ENCODE measurements at places on chromosomes 2 and 18.

DNA sequence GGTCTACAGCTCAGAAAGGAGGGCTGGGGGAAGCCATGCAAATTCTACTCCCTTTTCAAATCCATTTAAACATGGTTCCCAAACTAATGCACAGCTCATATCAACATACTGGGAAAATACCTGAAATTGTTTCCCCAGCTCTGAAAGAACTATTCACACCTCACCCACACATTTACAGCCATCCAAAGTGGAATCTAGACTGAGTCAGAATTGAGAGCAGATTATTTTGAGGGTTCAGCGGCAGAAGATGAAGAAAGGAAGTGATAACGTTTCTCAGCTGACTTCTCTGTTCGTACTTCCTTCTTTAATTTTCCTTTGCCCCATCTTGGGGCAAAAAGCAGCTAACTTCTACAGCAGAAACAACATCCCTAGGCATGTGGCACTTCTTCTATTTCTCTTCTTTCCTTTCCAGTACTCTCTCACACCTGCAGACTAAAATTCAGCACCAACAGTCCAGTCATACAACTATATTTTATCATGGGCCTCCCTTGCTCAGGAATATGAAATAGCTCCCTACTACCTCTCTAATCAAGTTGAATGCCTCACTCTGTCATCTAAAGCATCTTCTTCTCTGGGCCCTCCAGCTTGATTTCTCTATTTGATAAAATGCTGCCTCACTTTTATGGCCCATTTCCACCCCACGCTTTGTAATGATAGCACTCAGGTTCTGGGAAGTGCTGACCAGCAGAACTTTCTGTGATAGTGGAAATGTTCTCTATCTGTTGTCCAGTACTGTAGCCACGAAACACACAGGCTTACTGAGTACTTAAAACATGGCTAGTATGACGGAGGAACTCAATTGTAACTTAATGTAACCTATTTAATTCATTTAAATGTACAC, 35.9 kb downstream of the ARHGAP25 start:
- DNase-seq = no peak

GRCh38 chr2:74646201-74646600, 1.9 kb downstream of the M1AP start:
- no peak for DNase-seq

GRCh38 chr2:231170055-231170454, 28.4 kb upstream of the ARMC9 start:
- no peak for DNase-seq

- DNase-seq = peak; percentile 10
These were observed 1.1 kb downstream of the EPC2 start for GRCh38 chr2:148645539-148646230.

DNA sequence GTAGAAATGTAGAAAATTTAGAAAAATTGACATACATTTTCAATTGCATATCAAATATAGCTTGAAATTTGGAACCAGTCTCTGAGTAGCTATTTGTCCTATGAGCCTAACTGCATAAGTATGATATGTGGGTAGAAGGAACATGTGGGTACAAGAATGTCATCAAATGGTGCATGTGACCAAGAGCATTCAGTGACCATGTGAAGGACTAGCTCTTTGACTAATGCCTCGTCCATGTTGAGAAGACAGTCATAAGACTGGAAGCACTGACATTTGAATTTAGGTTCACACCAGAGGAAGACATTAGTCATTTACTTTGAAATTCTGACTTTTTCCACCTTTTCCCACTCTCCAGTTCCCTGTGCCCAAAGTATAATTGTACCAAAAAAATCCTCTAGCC, 12.6 kb downstream of the MRPL44 start:
- DNase-seq = no peak

GRCh38 chr18:52888014-52888413, 548.0 kb downstream of the DCC start:
- no peak for DNase-seq

- no peak for DNase-seq
These were observed 53.3 kb upstream of the TRIB2 start for GRCh38 chr2:12663306-12664037.

DNA sequence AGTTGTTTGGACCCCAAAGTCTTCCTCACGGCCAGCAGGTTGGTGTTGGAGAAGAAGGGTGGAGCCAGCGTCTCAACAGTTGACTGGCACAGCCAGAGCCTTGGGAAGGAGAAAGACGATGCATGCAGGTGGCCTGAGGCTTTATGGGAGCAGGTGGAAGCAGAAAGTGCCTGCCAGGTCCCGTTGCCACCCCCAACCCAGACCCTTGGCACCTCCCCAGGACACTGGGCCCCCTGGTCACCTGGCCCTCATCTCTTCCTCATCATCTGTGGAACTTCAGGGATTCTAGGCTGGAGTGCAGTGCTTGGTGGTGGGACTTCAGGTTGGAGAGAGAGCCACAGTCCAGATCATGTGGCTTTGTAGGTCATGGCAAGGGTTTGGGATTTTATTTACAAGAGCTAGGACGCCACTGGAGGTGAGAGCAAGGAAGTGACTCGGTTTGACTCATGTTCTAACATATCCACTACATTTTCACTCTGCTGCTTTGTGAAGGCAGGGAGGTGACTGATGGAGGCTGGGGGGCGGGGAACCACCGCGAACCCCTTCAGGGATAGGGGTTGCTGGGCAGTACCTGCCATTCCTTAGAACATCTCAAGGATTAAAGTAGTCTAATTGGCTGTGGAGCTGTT, 62.5 kb upstream of the B3GNT7 start:
- no peak for DNase-seq

DNA sequence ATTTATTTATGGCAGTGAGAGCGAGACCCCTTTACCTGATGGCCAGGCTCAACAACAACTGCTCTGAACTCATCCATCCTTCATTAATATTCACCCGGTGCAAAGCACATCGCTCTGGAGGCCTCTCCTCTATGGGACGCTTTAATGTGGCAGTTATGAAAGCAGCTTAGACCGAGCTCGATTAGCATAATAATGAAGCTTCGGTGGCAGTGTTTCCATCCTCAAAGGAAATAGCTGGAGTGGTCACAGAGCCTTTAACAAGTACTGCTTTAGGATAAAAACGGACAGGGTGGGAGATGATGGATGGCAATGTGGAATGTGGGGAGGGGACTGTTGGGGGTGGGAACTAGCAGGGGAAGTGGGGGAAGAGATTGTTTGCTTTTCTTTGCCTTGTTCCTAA, 243.9 kb downstream of the SLC4A3 start:
- no peak for DNase-seq

- DNase-seq = no peak
These were observed 102.5 kb downstream of the ATL2 start for GRCh38 chr2:38274286-38275276.

DNA sequence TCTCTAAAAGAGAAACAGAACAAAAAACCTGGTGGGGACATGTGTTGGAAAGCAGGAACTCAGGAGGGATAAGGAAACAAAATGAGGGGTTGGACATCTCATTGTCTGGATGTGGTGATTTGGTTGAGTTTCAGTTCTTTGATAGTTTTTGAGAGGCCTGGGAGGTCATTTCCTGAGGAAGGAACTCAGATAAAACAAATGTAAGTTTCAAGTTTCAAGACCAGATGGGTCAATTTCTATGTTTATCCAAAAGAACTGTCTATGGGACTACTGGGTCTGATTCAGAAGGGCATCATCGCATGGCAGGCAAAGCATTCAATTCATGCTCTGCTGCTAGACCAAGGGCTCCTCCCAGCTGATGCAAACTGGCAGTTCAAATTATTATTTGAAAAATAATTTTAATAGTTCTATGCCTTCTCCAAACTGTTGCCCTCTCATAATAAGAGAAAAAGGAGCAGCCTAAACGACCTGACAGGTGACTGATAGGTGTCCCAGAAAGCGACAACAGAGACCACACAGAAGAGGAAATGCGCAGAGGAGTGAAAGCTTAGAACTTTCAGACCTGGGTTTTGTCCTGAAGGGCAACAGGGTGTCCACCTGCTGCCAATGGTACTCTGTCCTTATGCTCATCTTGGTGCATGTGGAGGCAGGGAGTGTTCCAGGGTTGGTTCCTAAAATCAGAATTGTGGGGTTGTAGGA, 39.3 kb upstream of the SH3RF3 start:
- no peak for DNase-seq

DNA sequence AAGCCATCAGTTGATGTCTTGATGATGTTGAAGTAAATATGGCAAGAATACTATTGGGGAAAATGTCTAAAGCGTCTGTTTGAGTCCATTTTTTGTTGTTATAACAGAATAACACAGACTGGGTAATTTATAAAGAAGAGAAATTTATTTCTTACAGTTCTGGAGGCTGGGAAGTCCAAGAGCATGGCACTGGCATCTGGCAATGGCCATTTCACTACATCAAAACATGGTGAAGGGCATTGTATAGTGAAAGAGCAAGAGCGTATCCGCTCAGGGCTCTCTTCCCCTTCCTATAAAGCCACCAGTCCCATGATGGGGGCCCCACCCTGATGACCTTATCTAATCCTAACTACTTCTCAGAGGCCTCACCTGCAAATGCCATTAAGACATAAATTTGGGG, 29.6 kb upstream of the MRPL19 start:
- no peak for DNase-seq

DNA sequence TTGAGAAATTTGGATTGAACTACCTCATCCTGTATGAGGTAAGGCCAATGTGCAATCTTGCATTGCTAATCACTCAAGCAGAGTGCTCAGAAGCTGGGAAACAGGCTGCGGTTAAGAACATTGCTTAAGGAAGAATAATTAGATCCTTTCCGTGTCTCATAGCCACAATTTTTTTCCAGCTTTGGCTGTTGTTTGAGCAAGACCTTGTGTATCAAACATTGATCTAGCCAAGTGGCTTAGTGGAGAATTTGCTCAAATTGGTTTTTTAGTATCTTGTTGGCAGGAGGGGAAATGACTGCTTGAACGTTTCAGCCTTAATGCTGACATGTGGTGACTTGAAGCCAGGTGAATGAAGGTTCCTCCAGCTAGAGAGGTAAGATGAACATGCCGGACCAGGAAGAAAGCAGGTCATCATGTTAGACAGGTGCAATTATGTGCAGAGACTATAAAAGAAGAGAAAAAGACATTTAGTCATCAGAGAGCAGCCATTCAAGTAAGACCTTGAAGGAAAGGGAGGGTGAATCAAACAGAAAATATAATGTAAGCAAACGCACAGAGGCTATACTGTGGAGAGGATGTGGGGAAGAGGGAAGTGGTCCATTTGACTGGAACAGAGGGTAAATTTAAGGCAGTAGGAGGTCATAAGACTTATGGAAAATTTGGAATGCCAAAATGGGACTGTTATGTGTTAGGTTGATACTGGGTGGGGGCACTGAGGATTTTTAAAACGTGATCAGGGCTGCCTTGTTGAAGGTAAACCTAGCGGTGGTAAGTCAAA, 98.9 kb upstream of the CYP1B1 start:
- no peak for DNase-seq

DNA sequence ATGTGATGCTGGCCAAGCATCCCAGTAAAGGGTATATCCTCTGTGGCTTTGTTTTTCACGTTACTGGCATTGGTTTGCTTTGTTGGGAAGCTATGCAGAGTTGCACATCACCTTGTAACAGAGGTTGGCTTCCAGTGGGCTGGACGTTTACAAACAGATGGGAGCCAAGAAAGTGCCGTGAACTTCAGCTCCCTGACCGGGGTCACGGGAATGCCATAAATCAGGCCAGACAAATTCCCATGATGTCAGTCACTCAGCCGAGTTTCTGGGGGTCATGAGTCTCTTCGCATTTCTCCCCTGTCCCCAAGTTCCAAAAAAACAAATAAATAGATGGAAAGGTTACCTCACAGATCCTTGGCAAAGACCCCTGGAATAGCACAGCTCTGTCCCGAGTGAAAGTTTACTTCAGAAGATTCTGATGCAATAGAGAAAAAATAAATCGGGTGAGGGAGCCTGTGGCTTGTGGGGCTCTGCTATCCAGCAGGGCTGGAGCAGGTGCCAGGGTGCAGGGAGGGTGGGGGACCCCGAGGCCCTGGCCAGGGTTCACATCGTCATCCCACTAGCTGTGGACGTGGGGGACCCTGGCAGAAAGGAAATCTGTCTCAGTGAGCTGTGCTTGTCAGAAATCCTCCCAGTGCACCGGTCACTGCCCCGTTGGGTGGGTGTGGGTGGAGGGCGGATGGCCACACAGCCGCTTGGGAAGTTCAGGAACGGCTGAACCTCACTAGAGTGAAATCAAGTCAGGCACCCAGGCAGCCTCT, 27.8 kb downstream of the TWIST2 start:
- no peak for DNase-seq

GRCh38 chr2:24123922-24124580, 782 bp downstream of the FAM228B start:
- DNase-seq = no peak

- no peak for DNase-seq
These were observed 94.1 kb downstream of the HS1BP3 start for GRCh38 chr2:20556756-20557155.

DNA sequence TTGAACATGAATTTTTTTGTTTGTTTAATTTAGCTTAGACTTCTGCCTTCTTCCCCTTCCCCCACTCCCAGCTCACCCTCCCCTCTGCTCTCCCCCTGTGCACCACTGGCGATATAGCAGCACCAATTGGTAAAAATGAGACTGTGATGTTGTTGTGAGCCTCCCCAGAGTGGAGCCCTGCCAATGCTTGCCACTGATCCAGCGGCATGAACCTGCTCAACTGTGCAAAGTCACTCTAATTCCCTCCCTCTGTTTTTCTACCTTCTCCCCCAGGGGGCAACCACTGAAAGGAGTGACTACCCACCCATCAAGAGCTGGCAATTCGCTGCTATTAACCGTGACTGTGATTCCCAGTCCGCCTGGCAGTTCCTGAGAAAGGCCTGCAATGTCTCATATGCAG, 30.2 kb downstream of the KLHL14 start:
- DNase-seq = no peak
